Stimulated activated CD4-positive, alpha-beta T cell treated with anti-CD3 and anti-CD28 coated beads, Interleukin-4, amount 100 ng/mL, for 4 hours (primary cell): ENCODE measurements at places on chromosomes 1 and 21.

DNA sequence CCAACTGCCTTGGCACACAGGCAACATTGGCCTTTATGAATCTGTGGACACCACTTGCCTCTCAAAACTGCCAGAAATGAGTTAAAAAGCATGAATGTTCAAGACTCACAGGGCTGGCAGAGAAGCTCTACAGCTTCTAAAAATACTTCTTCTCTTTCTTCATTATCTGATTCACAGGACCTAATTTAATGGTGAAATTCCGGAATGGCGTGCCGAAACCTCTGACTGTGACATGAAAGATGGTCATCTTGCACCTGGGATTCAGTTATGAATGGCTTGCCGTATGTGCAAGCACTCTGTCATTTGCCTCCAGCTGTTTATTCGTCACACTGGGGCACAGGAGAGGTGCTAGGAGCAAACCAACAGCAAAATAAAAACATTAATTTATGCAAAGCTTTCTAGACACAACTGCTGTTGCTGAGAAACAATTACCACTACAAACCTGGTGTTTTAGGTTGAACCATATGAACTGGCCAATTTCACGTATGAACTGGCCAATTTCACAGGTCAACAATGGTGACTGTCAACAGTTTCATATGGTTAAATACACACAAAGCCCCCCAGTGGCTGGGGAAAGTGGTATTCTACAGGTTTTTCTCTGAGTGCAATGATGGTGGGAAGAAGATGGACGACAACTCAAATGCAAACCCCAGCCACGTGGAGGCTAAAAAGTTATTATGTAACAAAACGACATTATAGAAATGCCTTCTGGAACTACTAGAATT, 648.3 kb downstream of the KIF26B start:
- no peak for DNase-seq

DNA sequence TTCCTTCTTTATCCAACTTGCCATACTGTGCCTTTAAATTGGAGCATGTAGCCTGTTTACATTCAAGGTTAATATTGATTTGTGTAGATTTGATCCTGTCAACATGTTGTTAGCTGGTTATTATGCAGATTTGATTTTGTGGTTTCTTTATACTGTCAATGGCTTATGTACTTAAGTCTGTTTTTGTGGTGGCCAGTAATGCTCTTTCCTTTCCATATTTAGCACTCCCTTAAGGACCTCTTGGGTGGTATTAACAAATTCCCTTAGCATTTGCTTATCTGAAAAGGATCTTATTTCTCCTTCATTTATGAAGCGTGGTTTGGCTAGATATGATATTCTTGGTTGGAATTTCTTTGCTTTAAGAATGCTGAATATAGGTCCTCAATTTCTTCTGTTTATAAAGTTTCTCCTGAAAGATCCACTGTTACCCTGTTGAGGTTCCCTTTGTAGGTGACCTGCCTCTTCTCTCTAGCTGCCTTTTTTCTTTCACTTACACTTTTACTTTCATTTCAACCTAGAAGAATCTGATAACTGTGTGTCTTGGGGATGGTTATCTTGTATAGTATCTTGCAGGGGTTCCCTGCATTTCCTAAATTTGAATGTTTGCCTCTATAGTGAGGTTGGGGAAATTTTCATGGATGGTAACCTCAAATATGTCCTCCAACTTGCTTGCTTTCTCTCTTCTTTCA, 86.9 kb upstream of the NEGR1 start:
- DNase-seq, result no peak

- DNase-seq, result no peak
Observed at GRCh38 chr1:27611450-27611849, 7.5 kb upstream of the AHDC1 start.

DNA sequence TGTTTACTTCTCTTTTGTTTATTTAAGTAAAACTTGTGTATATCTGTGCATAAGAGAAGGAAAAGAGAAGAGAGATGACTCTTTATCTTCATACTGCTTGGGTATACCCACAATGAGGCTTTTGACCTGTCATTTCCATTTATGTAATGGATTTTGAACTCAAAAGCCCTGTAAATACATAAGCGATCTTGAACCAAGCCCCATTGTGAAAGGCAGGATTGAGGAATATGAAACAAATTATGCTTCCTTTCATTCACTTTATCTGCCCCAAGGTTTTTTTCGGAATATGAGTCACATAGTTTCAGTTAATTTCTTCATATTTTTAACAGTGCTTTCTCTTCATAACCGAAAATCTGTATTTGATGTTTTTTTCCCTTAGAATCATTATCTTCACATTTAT, 21.4 kb downstream of the CNST start:
- no peak for DNase-seq

DNA sequence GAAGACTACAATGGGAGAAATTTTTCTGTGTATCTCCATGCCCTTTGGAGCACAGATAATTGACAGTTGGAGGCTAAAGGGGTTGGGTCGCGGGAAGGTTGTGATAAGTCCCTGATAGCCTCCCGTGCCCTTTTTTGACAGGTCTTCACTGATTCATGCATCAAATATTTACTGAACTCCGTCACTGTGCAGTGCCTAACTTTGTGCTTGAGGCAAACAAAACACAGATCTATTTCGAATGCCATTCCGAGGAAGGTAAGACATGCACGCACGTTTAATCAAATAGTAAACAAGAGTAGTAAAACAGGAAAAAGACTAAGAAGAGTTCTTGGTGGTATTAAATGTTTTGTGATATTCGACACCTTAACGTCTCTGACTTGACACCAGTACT, 494 bp upstream of the PIP5K1A start:
- no peak for DNase-seq

GRCh38 chr1:178510155-178510554, 2.8 kb upstream of the TEX35 start:
- no peak for DNase-seq

DNA sequence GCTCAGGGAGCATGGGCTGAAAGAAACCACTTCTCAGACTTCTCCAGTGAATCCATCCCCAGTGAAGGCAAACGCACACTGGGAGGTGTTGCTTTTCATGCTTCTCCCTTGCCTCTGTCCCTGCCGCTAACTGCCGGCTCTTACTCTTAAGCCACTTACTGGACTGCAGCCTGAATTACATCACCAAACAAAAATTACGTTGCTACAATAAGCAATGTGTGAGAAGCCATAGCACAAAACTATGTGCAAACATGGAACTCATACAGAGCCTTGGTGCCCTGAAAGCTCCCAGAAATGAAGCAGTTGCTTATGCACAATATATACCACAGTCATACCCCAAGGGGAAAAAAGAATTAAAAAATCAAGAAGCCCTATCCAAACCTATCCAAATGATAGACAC, 375.2 kb downstream of the KCNH1 start:
- DNase-seq, result no peak

DNA sequence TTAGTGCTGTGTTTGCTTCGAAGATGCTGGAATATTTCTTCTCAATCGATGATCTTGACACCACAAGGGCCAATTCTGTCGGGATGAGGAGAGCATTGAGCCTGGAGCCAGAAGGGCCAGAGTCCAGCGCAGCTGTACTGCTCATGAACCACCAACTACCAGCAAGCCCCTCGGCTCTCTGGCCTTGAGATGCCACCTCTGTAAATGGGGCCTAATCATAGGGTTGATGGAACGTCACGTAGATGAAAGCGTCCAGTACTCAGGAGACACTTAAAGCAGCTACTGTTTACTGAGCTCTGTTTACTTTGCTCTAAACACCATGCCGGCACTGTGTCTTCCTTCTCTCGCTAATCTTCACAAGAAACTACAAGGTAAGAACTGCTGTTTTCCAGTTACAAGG, 26.3 kb downstream of the CCDC185 start:
- no peak for DNase-seq

DNA sequence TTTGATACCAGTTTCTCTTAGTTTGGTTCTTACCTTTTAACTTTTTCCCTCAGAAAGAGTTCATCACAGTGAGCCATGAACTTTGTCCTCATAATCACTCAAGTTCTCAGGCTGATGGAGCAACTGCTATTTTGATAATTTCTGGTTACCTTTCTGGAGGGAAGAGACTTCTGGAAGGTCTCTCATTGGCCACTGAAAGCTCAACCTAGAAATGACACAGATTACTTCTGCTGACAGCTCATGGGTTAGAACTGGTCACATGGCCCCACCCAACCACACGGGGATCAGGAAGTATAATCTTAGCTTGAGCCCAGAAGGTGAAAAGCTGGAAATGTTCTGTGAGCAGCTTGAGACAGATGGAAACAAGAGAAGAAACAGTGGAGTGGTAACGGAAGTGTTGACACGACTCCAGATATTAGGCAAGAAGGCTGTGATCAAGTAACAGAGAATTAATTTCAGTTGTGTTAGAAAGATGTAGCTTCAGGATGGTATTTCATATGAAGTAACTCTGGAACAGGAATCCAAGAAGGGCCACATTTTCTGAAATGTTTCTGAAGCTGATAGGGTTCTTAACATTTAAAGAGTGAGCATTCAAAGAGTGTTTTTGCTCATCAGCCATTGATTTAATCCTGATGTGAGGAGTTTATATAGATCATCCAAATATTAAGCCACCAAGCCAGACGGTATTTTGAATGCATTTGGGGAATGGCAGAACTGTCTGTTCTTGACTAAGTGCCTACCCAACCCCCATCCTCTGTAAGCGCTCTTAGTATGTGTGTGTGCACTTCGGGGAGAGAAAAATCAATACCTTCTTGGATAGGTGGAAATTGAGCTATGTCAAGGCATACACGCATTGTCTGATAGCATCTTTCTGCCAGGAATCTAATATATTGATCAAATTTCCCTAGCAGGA, 21.9 kb upstream of the XPR1 start:
- DNase-seq, result no peak

DNA sequence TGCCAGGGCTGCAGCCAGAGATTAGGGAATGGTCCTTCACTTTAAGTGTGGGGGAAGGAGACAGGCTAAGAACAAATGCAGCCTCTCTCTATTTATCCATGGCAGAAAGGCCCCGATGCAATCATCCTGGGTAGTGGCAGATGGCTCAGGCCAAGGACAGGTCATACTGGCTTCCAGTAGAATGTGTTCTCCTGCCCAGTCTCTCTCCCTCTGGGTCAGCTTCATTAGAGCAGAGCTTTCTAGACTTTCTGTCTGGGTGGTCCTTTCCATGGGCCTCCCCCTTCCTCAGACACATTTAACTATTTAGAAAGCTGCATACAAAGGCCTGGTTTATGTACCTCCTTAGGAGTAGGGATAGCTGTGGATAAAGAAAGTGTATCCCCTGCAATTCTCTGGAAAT, 4.8 kb upstream of the PTCH2 start:
- no peak for DNase-seq

GRCh38 chr1:205310976-205311704, 10.4 kb downstream of the NUAK2 start:
- no peak for DNase-seq

GRCh38 chr1:74505928-74506710, 6.3 kb downstream of the LRRC53 start:
- DNase-seq, result no peak

GRCh38 chr1:100752791-100753190, 33.2 kb downstream of the VCAM1 start:
- no peak for DNase-seq

GRCh38 chr1:72075425-72075824, 206.9 kb downstream of the NEGR1 start:
- no peak for DNase-seq

DNA sequence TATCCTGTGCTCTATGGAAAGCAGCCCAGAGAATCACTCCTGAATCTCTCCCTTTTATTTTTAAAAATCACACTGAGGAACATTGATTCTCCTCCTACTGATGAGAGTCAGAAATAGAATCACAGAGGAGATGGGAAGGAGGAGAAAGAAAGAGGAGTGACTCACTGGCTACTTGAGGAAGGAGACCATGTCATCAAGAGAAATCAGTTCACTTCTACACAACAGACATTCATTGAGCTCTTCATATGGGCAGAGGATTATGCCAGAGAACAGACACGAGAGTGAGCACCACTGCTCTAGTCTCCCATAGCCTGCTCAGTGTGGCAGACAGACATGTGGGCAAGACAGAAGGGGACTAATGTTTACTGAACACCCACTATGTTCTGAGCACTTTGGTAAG, 44.2 kb downstream of the RAB3B start:
- no peak for DNase-seq

DNA sequence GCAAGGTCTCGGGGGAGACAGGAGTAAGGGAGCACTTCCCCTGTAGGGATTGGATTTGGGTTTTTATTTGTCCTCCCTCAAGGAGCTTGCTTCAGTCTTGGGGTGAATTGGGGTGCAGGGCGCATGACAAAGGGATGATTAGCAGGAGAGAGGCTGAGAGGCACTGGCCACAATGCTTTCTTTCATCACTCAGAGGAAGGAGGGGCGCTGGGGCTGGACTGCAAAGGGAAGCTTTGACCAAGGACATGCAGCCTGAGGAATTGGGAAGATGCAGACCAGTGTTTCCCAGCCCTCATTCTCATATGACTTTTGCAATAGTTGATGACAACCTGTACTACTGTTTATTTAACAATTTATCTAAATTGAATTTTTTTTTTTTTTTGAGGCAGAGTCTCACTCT, 34.1 kb upstream of the PDPN start:
- DNase-seq, result no peak

- DNase-seq, result peak; percentile 29
Observed at GRCh38 chr1:230067871-230068620, 1.0 kb downstream of the GALNT2 start.

GRCh38 chr1:227490478-227490877, 72.9 kb upstream of the ZNF678 start:
- DNase-seq, result no peak

DNA sequence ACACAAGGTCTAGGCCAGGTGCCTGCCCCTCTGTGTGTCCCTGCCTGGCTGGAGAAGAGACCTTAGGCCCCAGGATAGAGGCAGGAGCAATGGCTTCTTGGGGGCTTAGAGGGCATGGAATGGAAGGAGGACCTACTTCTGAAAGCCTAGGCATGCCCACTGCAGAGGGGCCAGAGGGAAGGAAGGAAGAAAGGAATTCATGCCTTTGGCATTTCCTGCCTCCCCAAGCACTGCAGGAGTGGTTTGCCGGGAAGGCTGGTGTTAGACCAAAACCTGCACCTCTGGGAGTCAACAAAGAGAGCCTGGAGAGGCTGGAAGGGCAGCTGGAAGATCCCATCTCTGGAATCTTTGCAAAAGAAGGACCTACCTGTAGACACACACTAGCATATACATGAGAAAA, 50.7 kb upstream of the KCNE2 start:
- DNase-seq, result no peak

DNA sequence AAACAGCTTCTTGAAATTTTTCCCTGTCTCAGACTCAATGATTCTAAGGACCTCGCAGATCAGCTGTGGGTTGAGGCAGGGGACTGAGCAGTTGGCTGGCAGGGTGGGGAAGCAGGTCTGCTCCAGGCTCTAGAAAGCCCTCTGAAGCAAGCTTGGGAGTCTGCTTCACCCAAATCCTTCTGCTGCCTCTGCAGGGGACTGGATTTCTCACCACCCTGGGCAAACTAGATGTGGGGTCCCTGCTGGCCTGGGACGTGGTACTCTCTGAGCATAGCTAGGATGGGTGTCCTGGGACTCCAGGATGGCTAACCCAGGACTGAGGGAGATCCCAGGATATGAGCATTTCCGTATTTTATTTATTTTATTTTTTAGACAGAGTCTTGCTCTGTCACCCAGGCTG, 89.3 kb downstream of the LAMC2 start:
- no peak for DNase-seq
